Stimulated activated naive CD4-positive, alpha-beta T cell treated with Interleukin-2 at 50 U/mL for 16 hours (primary cell): ENCODE measurements at places on chromosomes 11 and 22.

DNA sequence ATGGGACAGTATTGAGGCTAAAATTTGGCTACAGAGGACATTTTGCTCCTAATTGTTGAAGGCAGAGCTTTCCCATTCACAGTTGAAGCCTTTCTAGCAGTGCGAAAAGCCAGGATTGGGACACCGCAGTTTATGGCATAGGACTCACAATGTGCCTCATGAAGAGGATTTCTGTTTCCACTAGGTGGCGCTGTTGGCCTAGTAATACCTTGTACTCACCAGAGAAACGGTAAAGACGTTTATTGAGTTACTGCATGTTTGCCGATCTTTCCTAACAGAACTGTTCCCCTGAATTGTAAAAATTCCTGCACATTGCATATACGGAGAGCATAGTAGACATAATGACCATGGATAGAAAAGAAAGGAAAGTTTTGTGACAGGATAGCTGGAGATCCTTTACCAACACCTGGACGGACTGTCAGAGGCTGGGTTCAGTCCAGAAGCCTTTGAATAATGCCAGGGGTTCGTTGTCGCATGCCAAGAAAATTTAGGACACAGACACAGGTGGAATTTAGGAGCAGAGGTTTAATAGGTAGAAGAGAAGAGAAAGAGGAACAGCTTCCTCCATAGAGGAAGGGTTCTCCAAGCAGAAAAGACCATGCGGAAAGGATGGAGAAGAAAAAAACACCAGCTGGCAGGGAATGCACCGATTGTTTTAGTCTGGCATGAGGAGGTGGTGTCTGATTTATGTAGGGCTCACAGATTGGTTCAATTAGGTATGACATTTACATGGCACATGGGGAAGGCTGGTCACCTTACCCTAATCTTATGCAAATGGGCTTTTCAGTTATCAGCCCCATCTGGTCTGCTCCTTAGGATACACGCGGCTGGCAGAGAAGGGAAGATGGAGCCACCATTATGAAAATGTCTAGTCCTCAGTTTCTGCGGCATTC, 10.8 kb upstream of the OR51D1 start:
- DNase-seq: peak; percentile 11

- no peak for DNase-seq
Observed at GRCh38 chr11:14819596-14819995, 72.4 kb downstream of the CYP2R1 start.

DNA sequence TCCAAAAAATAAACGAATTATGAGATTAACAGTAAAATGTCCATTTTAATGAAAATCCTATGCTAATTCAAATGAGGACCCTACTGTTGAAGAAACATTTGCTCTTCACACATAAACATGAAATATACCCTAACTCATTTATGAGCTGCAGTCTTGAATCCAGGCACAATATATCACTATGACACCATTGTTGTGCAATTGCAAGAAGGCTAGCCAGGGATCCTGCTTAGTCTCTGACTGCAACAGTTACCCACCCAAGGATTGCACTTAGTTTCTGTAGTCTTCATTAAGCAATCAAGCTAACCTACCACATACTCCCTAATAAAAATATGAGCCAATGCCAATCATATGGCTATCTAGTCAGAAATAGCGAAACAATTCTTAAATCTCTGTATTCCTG, 981.0 kb upstream of the FAT3 start:
- DNase-seq: no peak

GRCh38 chr11:73241300-73241699, 23.2 kb downstream of the P2RY2 start:
- DNase-seq: no peak

- no peak for DNase-seq
Observed at GRCh38 chr11:15742626-15743519, 613.5 kb downstream of the SOX6 start.

- DNase-seq: no peak
Observed at GRCh38 chr11:57263351-57263750, 26.3 kb upstream of the APLNR start.

- no peak for DNase-seq
Observed at GRCh38 chr11:47531666-47532065, 21.3 kb downstream of the CELF1 start.

DNA sequence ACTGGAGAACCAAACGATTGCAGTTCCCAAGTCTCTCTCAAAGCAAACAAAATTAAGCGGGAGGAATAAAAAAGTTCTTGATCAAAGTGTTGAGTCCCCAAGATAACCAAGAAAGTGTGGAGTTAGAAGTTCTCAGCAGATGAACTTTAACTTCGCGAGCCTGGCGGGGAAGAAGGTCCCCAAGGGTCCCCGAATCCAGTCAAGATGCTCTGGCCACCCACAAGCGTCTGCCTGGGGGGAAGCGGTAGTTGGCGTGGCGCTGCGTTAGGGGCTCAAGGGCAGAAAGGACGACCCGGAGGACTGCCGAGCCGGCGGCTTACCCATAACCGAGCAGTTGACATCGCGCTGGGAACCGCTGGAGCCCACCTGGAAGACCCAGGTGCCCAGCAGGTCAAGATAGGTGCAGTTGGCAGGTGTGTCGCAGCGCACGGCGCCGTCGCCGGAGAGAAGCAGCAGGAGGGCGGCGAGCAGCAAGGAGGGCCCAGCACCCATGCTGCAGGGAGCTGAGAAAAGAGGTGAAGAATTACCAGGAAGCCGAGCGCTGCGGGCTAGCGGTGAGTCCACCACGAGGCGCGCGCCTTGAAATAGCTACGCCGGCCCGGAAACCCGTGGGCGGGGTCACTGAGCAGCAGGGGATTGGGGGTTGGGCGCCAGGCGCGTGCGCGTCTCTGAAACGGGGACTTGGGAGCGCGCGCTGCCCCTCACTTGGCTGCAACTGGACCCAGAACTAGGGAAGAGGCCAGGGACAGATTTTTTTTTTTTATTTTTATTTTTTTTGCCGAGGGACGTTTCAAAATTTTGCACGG, at the start of gene CTSC:
TSS of gene CTSC (minus strand) at position 556 of the 806 bp plus-strand sequence. CDS start at position 492, 64 bp downstream.
- peak; percentile 92 for DNase-seq

GRCh38 chr11:78690352-78690987, 115.8 kb upstream of the NARS2 start:
- DNase-seq: no peak
